Kidney tubule cell (primary cell): ENCODE measurements at places on chromosomes 5 and 9.

- no peak for DNase-seq
Measured at GRCh38 chr9:136028760-136029470, 66.2 kb downstream of the NACC2 start.

DNA sequence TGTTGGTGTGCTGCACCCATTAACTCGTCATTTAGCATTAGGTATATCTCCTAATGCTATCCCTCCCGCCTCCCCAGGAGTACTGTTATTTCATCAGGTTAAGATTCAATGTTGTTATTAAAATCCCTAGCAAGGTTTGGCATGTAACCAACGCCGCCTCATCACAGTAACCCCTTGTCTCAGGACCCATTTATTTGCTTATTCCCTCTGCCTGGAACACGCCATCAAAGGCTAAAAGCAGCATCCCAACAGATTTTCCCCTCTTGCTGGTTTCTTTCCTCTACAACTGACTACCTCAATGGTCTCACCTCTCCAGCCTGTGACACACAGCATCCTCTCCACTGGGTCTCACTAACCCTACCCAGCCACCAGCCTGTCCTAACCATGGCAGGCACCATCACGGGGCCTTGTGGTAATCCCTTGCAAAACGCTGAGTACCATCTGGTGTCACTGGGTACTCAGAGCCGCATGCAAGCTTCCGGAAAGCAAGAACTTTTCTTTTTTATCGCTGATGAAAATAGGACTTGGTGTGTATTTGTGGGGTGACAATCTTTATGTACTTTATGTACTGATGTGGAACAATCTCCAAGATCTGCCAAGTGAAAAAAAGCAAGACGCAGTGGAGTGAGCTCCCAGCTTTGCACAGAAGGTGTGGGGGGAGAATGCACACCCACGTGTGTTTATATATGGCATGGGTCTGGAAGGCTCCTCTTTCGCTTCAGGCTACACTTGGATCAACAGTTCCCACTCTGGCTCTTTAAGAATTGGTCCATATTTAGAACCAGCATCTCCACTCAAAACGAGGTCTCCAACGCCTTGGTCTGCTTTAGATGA, 6.1 kb downstream of the RPS14 start:
- no peak for DNase-seq

- DNase-seq, result peak; percentile 75
Measured at GRCh38 chr9:129737479-129738274, 15.2 kb downstream of the PTGES start.

GRCh38 chr9:36911601-36912412, 122.3 kb downstream of the PAX5 start:
- DNase-seq, result no peak

DNA sequence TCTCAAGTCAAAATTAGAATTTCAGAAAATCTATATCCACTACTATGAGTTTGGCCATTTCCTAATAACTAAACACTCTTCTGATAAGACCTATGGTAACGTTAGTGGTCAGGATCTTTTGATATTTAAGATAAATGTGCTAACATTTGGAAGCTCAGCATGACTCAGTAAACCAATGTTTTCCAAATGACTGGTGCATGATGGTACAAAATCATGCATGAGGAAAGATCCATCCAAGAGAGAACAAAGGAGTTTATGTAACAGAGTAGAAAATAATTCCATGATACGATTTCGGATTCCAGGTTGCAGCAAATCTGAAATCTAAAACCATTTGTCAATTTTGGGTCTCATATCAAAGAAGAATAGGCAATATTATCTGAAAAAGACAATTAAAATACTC, 279.2 kb downstream of the NSG2 start:
- no peak for DNase-seq

DNA sequence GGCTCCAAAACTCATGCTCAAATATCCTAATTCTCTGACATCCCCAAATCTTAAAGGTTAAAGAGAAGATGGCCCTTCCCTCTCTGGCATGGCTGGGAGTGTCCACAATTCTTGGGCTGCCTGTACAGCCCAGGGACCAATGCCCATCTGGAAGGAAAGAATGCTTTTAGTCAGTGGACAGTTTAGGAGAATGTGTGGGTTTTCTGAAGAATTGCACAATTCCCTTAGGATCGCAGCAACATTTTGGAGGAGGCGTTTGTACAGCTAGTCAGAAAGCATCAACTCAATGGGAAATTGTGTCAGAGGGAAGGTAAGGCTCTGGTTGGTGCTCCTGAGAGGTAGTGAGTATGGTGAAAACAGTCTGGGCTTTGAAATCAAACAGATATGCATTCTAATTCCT, 15.0 kb downstream of the FAM193B start:
- DNase-seq, result no peak

- no peak for DNase-seq
Measured at GRCh38 chr9:94821098-94821887, 94.8 kb downstream of the AOPEP start.
